ENCODE measurements at places on chromosomes 2 and 18.
A peak's percentile ranks its signal among the peaks of the same experiment; 100 is the strongest.

DNA sequence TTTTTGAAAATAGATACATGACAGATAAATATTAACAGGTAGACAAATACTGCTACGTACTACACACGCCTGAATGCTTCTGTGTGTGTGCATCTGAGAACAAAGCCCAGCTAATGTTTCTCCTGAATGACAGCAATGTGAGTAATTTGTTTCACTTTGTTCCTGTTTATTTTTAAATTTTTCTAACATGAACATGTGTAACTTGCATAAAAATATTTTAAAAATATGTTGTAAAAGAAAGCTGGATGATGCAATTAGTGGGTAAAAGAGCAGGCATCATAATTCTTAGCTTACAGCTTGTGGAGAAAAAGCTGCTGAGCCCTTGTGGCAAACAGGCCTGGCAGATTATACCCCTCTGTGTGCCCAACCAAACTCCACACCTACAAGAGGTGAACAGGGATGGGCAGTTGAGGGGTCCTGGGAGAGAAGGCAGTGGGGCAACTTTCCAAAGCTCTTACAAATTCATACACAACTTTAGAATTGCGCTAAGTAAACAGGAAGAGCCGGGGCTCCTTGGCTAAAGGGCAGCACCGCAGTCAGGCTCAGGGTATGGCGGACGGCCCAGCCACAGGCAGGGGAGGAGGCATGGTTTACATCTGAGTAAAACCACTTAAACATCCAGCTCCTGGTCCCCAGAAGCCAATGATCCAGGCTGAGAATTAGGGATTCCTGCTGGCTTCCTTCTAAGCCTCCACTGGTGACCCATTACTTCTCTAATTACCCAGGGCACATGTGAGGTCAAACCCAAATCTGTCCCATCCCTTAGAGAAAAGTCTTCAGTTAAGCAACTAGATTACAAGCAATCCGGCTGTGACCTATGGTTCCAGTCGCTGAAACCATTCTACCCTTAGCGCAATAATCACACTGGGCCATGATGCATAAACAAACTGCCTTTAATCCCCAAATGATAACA lies 14.0 kb downstream of the PXDN start:
- DNase-seq, result no peak

DNA sequence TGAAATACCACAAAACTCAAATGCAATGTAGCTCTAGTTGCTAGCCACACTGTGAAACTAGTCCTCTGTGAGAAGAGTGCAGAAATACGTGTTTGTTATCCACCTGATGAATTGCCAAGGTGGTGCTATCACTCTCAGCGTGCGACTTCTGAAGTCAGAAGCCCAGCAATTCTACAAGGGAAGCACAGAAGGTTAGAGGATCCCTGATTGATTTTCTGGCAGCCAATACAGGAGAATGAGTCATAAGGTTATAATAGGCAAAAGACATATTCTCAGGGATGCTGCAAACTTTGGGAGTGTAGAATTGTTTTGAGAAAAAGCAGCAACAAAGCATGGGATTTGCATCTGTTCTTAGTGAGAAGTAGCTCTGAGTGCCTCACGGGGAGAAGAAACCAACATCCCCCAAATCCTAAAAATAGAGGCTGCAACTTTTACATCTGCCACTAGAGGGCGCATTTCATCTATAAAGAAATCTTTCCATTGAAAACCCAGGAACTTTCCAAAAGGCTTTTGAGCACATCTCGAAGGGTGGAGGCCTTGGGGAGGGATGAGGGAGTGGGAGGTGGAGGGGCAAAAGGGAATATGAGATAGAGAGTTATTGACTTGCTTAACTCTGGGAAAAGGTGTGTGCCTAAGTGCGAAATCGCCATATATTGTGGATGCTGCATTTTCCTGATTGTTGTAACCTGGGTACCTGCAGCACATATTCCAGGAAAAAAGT lies 78.0 kb downstream of the TMEM182 start:
- peak; percentile 75 for DNase-seq

DNA sequence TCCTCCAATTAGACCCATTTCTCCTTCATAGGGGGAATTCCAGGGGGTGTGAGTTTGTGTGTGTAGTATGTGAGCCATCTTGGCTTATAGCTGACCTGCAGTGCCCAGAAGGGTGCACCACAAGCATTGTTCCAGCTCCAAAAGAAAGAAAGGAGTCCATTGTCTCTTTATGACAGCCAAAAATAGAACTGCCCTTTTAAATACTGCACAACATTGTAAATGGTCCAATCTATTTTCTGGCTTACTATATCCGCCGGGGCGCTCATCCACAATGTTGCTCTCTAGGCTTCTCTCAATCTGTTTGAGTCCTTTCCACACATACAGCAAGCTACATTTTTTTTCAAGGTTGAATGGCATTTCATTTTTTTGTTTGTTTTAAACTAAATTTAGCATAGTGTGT lies 517.5 kb downstream of the STK39 start:
- no peak for DNase-seq

- no peak for DNase-seq
These were observed 142.3 kb downstream of the ZNF407 start for GRCh38 chr18:74739926-74740325.

DNA sequence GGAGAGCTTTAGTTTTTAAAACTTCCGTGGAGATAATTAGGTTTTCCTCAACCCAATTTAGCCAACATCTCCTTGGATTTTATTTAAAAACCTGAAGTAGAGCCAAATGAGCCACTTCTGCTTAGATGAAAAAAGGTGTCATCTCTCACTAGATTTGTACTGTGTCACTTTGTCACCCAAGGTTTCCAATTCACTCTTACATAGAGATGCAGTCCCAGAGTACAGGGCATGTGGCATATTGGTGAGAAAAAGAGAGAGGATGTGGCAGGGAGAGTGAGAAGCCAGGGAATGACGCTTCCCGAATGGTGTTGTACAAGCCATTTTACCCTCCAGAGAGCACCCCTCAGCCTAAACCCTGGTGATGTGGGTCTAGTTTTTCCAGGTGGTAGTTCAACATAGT lies 44.4 kb upstream of the CTLA4 start:
- no peak for DNase-seq

DNA sequence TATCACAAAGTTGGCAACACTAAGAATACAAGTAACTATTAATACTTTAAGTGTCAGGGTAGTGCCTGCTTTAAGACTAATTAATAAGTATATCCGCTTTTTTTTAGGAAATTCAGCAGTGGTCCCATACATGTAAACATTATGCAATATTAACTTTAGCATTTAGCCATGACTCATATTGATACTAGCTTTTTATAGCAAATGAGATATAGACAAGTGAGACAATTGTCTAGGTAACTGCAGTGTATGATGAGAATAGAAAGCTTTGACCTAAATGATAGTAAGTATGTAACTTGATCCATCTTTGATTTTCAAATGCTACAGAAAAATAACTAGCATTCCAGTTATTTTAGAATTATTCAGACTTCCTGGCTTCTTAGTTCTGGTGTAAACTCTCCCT lies 27.4 kb upstream of the VRK2 start:
- no peak for DNase-seq

DNA sequence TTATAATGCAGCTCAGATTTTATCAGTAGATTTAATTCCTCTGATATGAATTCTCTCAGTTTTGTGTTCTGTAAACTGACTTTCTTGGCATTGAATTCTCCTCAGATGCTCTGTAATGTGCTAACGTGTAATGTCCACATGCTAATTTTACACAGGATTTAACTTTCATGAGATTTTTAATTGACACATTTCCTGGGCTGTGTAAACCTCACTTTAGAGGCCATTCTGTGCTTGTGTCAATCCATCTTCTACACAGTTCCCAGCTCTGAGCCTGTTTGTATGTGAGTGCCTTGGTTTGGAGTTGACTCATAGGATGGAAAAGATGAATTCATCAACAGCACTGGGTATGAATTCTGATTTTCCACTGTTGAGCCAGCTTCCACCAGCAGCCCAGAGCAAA lies 476.7 kb upstream of the GCFC2 start:
- no peak for DNase-seq

GRCh38 chr2:212001325-212001724 lies 537.3 kb downstream of the ERBB4 start:
- no peak for DNase-seq

DNA sequence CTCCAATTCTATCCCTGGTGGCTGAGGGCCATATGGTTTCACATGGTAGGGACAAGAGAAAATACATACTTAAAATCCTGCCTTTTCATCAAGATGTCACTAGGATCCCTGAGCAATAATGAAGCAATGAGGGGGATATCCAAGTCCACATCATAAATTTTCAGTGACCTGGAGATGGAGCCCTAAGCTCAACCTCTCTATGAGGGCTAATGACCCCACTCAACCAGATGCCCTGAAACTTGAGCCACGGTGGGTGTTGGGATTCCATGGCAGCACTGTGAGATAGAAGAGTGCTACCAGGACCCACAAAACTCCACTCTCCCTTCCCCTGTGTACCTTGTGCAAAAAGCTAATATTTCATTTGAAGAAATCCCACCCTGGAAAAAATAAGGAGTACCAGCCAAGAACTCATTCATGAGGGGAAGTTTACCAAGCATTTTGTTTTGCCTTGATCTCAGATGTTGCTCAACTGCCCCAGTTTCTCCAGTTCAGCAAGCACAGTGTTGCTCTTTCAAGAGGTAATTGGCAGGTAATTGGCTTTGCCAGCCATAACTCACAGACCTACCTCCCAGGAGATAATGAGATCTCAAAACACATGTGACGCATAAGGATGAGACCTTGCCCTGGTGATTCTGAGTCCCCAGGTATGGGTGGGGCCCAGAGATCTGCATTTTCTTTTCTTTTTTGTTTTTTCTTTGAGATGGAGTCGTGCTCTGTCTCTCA lies 51.0 kb upstream of the TTC39C start:
- DNase-seq, result no peak

- no peak for DNase-seq
These were observed 276.5 kb upstream of the MC4R start for GRCh38 chr18:60649107-60649506.

DNA sequence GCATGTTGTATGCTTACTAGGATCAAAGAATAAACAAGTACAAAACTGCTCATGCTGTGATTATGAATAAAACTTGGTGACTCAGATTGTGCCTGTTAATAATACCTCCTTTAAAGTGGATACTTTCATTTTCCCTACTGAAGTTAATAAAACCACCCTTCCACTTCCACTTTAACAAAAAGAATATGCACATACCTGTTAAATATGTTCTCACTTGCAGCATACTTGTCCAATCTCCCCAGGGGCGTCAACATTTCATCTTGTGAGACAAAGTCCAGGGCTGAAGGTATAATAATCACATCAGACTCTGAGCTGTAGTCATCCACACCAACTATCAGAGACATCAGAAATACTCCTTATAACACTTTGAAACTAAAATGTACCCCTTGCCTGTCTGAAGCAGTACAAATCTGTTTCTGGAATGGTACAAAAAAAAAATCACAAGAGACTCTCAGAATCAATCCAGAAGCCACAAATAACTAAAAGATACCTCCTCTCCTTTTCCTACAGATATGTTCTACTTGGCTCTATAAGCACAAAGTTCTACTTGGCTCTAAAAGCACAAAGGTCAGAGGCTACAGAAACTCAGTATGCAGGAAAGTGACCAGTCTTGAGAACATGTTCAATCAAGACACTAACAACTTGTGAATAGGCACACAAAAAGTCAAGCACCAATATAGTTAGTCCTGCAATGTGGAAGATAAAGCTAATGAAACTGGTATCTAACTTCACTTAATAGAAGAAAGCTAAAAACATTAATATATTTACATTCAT lies 19.3 kb downstream of the PPP4R1 start:
- DNase-seq, result no peak

DNA sequence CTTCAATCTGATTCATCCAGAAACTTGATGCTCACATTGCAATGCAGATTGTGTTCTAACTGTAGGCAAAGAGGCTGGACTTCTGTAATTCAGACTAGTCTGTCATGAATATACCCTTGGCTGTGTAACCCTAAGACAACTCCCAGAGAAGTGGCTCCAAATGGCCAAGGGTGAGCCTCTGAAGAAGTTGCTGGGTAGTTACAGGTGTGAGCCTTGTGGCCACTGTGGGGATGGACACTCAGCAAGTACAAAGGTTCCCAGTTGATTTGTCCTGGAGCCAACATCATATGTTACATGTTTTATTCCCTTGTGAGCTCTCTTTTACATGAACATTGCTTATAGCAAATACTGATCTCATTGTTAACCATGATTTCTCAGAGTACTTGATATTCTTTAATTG lies 94.8 kb upstream of the KCNJ3 start:
- no peak for DNase-seq

GRCh38 chr2:192035731-192036442 lies 158.8 kb downstream of the TMEFF2 start:
- DNase-seq, result no peak

GRCh38 chr2:182330451-182331305 lies 96.2 kb downstream of the PDE1A start:
- no peak for DNase-seq

DNA sequence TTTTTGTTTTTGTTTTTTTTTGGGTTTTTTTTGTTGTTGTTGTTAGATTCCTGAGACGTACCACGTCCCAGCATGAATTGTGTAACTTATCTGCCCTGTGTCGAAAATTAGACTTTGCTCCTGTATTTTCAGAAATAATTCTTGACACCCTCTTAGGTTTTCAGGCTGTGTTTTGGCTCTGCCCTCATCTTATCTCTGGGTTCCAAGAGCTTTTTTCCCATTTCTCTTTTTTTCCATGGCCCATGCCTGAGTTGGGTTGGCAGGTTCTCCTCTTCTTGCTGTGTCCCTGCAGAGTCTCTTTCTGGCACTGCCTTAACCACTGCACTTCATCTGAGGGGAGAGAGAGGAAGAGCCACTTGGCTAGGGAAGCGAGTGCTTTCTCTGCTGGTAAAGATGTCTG lies 42.4 kb downstream of the CTIF start:
- no peak for DNase-seq

- DNase-seq, result no peak
These were observed 73.2 kb upstream of the SMAD2 start for GRCh38 chr18:48003426-48004349.

All from suppressor macrophage treated with lipopolysaccharide for 1 hour (primary cell).